ENCODE measurements at places on chromosomes 4 and X. TPM values are rescaled to one million over a fixed set of nuclear protein-coding genes. Genes with fewer than 3 reads are reported as not detected.

Gene ABCG2
- total RNA-seq = 7.8 TPM

Gene P2RY4
- not detected for total RNA-seq

Gene GPRIN3
- 3.7 TPM for total RNA-seq

Gene DMP1
- total RNA-seq = not detected

Gene KLHL34
- under 0.01 TPM for total RNA-seq

Gene BST1
- total RNA-seq = 5.2 TPM

Gene RTL9
- 0.52 TPM for total RNA-seq

Gene PHEX
- total RNA-seq = 4.2 TPM

Gene S100G
- not detected for total RNA-seq

Gene CFAP99
- total RNA-seq = not detected

Gene MTNR1A
- not detected for total RNA-seq

Gene SOD3
- total RNA-seq = 13.6 TPM

Measured in skeletal muscle tissue (tissue), 5 donors.